ENCODE measurements at places on chromosomes 2 and 18.

- no peak for DNase-seq
Measured at GRCh38 chr2:39871291-39871761, 92.3 kb upstream of the THUMPD2 start.

- no peak for DNase-seq
Measured at GRCh38 chr2:16031848-16032159, 91.5 kb downstream of the MYCN start.

- DNase-seq = no peak
Measured at GRCh38 chr2:217459680-217460405, 543.0 kb downstream of the TNS1 start.

- no peak for DNase-seq
Measured at GRCh38 chr2:74959106-74959751, 786 bp downstream of the POLE4 start.

- DNase-seq = no peak
Measured at GRCh38 chr18:33711514-33711913, 133.5 kb downstream of the ASXL3 start.

DNA sequence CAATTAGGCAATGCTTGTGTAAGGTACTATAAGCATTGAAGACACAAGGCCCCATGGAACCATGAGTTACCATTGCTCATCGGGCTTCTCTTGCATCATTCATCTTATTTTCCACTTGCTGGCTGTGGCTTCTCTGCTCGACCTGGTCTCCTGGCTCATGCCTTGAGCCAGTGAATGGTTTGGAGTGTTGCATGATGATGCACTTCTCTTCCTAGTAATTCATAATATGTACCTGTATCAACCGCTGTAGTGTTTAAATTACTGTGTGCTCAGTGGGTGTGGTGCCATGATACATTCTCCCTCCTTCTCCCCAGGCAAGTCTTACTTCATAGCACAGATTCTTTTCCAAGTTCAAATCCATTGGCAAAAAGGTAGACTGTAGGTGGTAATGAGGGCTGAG, 66.8 kb downstream of the ABCA12 start:
- no peak for DNase-seq

- no peak for DNase-seq
Measured at GRCh38 chr2:201313362-201313761, 43.8 kb downstream of the FLACC1 start.

DNA sequence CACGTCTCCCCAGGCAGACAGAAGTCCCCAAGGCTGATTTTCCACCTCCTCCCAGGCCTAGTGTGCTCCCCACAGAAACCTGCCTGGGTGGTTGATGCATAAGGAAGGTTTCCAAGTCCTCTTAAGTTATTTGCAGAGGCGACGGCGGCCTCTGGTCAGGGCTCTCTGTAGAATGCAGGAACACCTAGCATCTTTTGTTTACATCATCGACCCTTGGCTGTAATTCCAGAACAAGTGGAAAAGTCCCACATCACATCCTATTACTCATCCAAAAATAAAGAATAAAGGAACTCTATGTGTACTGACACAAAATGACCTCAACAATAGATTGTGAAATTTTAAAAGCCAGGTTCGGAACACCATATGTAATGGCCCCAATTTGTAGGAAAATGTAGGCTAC, 211.1 kb downstream of the ALPK2 start:
- DNase-seq = no peak

DNA sequence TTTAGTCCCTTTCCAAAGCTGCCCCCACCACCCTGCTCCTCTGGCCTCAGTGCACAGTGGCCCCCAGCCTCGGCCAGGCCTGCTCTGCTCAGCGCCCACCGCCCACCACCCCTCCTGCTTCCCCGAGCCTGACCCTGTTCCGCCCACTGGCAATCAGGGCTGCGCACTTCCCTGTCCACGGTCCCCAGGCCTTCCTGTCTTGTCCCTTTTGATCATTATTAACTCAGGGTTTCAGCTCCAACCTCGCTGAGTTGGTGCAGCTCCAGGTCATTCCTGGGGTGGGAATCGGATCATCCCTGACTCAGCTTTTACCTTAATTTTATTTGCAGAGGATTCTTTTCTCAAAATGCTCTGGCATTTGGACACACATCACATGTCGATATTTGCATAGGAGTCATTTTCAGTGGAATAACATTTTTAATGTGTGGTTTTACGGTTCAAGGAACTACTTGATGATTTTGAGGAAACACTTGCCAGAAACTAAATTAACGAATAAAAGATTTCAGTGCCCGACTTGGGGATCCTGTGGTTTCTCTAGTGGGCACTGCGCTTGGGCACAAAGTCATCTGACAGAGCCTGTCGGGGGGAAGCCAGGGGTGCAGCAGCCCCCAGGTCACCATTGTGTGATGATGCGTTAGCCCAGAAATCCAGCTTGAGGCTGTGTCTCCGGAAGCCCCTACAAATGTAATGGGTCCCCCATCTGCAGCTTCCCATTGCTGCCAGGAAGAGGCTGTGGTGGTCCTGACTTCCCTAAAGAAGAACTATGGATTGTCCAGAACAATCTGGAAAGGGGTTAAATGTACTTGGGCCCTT, 1.0 kb upstream of the ESPNL start:
- DNase-seq = no peak

- no peak for DNase-seq
Measured at GRCh38 chr18:3099327-3099726, 86.4 kb upstream of the LPIN2 start.

- DNase-seq = no peak
Measured at GRCh38 chr2:171225302-171225980, 64.7 kb upstream of the TLK1 start.

GRCh38 chr2:55888936-55889335, 34.6 kb downstream of the EFEMP1 start:
- no peak for DNase-seq

DNA sequence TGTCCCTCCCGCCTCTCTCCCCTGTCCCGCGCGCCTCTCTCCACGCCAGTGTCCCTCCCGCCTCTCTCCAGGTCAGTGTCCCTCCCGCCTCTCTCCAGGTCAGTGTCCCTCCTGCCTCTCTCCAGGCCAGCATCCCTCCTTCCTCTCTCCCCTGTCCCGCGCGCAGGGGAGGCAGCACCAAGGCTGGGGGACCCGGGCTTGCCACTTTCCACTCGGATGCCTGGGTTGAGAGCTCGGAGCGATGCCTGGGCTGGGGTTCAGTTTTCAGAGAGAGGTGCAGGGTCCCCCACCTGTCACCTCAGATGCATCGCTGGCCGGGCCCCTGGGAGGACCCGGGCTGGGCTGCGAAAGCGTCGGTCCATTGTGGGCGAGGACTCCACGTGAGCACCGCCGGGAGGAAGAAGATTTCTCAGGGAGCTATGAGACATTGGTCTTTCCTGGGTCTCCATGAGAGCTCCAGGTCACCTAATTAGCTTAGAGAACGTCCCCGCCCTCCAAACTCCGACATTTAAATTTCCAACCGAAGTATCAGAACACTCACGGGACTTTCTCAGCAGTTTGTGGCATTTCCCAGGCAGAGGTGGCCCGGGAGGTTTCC, 2.1 kb downstream of the FBLN7 start:
- DNase-seq = no peak

DNA sequence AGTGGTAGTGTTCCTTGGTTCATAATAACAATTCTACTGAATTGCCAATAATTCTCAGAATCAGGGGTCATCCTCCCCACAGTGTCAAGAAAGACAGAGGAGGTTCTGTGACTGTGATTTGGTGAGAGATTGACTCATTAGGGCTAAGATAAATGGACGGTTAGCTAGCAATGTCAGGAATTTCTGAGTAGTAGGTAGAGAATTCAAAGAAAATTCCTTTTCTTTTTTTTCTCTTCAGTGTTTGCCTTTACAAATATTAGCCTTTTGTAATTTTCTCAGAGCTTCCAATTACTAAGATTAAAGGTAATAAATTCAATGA, 16.8 kb upstream of the CRIM1 start:
- no peak for DNase-seq

DNA sequence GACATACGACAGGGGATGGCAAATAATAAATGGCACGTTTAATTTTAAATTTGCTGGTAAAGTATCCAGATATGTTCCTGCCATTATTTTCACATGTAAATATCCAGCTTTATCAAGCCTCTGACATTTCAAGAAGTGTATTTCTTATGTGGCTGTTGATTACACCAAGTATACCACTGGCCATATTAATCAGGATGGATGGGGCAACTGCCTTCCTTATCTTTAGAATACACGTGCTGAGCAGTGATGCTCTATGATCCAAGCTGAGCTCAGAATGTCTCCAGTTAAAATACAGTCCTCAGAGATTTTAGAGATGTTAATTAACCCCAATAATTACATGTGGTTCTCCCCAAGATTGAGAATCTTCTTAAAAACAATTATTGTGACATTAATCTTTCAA, 38.3 kb upstream of the RAPGEF4 start:
- DNase-seq = no peak
